Right ventricle myocardium superior (tissue), 1 donor: ENCODE measurements at places on chromosomes 12 and 14. TPM values are rescaled to one million over a fixed set of nuclear protein-coding genes. Genes with fewer than 3 reads are reported as not detected.

DNA sequence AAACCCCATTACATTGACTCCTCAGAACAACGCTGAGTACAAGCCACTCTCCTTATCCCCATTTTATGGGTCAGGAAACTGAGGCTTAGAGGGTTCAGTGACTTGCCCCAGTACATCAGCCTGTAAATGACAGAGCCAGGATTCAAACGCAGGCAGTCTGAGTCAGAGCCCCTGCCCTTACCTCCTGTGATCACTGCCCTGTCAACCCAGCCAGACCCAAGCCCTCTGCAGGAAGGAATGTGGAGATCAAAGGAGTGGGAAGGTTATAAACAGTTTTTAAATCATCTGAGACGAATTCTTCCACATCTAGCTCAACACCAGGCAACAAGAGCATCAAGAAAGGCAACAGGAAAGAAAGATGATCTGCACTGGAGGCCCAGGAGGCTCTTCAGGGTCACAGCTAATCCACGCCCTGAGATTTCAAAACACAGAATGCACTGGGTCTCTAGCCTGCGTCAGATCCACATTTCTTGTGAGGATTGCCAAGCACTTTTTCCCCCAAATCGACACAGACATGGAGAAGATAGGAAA lies 38.5 kb downstream of the SPTB start:
- no peak for DNase-seq

GRCh38 chr12:5258498-5258897 lies 173.4 kb upstream of the NTF3 start:
- DNase-seq = no peak

RHOJ gene
- total RNA-seq = 13.5 TPM

DNA sequence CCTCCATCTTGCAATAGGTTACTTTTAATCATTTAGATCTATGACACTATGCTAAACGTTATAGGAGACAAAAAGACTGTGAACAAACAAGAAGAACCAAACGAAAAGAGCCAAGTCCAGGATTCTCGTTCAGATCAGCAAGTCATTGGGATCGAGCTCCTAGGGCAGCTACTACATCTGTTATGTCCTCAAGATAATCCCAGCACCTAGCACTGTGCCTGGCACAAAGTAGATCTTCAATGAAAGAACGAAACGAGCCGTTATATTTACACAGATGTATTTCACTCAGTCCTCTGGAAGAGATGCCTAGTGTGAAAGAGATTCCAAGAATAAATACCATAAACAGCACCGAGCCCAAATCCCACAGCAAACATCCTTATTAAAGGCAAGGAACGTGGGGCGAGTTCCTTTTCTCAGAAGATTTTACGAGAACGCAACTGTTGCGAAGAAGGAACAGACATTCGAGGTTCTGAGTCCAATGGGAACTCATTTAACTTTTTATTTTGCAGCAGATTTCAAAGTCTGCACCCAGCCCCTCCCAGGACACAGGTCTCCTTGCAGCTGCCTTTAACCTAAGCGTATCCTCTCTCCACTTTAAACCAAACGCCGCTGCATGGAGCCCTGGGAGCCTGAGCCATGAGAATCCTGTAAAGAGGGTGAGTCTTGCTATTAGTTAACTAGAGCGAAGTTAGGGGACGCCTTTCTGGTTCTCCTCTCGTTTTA lies 544 bp upstream of the TDP1 start:
- no peak for DNase-seq

RFLNA gene
- 0.16 TPM for total RNA-seq

ANKS1B gene
- 1.2 TPM for total RNA-seq

GRCh38 chr12:77229640-77230442 lies 164.5 kb upstream of the E2F7 start:
- no peak for DNase-seq

ACOT6 gene
- not detected for total RNA-seq

PMEL gene
- 0.83 TPM for total RNA-seq

DNA sequence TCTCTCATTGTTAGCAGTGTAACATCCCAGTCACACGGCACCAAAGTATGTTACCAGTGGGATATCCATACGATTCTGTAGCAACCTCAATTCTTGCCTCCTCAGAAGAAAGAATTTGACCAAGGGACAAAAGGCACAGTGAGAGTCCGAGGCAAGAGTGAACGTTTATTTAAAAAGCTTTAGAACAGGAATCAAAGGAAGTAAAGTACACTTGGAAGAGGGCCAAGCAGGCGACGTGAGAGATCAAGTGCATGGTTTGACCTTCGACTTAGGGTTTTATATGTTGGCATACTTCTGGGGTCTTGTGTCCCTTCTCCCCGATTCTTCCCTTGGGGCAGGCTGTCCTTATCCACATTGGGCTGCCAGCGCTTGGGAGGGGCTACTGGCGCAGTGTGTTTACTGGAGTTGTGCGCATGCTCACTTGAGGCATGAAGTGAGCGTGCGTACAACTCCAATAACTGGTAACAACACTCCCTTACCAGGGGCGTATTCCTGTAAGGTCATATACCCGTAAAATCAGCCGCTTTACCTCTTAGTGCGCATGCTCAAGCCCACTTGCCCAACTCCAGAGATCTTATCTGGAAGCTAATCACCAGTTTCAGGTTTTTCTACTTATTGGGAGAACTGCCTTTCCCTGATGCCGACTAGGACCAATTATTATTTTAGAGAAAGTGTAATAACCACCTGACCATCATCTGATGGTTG lies 71.7 kb downstream of the FAR2 start:
- no peak for DNase-seq

CDKL1 gene
- total RNA-seq = 1.4 TPM

DNA sequence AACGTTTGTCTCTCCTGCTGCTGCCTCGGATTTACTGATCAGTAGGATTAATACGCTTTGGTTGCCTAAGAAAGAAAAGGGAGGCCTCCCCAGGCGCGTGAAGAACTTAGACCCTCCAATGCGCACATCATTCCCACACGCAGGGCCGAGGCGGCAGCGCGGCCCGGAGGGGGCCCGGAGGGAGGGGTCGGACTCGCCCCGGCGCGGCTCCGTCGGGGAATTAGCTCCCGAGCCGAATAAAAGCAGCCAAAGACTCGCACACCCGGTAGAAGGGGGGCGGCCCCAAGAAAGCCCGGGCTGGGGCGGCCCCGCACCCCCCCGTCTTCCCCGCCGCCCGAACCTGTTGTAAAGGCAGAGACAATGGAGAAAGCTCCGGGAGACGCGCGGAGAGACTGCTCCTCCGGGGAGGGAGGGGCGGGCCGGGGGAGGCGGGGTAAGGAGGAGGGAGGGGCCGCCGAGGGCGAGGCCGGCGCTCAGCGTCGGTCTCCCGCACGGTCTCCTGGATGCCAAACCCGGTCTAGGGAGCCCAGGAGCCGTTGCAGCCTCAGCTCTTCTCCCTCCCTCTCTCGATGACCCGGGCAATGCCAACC lies at the start of gene NELL2:
NELL2 (minus strand) TSS at position 362 of the 590 bp plus-strand sequence. CDS start 446 bp downstream, outside the sequence.
- DNase-seq = peak; percentile 40

TRHDE gene
- total RNA-seq = 1.5 TPM
